ENCODE measurements at places on chromosomes 7 and 10. TPM values are rescaled to one million over a fixed set of nuclear protein-coding genes. Genes with fewer than 3 reads are reported as not detected.

- no peak for DNase-seq
- no peaks in the 10 kb centered on the region for H3K36me3 ChIP-seq
- no peaks in the 10 kb centered on the region for H3K4me1 ChIP-seq
- H3K4me3 ChIP-seq: no peak overlapping the region
- no peaks in the 10 kb centered on the region for H3K27me3 ChIP-seq
Observed at GRCh38 chr10:93337309-93337721, 144.8 kb downstream of the MYOF start.

DNA sequence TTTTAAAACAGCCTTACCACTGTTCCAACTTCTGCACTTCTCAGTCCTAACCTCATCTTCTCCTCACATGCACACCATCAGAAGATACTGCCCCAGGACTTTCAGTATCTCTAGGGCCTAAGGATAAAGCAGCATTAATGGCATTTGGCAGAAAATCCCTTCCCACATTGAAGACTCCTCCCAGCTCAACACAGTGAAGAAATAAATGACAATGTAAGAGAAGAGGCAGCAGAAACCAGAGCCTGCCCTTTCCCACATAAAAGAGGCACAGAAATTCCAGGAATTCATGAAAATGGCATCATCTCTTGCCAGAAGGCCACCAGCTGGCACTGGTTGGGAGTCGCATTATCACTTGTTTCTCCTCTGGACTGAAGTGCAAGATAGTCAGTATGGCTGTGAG lies 3.7 kb downstream of the GCC1 start:
- peaks cover 15% of the 10 kb centered on the region for H3K4me1 ChIP-seq
- no peaks in the 10 kb centered on the region for H3K27me3 ChIP-seq
- H3K36me3 ChIP-seq: peaks cover 9% of the 10 kb centered on the region
- H3K4me3 ChIP-seq: no peak overlapping the region

The CLDN15 gene
- total RNA-seq: 3.0 TPM

The MALRD1 gene
- not detected for total RNA-seq

The CPA2 gene
- 5,238 TPM for total RNA-seq
